ENCODE measurements at places on chromosomes 2 and 18.

DNA sequence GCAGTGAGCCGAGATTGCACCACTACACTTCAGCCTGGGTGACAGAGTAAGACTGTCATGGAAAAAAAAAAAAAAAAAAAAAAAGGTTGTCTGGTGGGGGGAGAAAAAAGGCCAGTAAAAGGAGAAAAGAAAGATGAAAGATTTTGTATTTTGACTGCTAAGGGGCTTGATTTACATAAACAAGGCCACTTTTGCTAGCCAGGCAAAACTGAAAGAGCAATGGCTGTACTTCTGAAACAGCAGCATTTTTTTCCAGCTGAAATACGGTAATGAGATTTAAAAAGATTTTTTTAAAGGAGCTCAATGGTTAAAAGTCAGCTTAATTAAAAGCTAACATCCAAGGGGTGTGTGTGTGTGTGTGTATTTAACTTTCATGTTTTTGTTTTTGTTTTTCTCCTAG is 11.3 kb upstream of the OXER1 start:
- H3K4me3 ChIP-seq, result no peak overlapping the region
- peaks cover 8% of the 10 kb centered on the region for H3K4me1 ChIP-seq
- H3K27ac ChIP-seq, result no peak overlapping the region
- no peaks in the 10 kb centered on the region for H3K27me3 ChIP-seq
- DNase-seq, result no peak

DNA sequence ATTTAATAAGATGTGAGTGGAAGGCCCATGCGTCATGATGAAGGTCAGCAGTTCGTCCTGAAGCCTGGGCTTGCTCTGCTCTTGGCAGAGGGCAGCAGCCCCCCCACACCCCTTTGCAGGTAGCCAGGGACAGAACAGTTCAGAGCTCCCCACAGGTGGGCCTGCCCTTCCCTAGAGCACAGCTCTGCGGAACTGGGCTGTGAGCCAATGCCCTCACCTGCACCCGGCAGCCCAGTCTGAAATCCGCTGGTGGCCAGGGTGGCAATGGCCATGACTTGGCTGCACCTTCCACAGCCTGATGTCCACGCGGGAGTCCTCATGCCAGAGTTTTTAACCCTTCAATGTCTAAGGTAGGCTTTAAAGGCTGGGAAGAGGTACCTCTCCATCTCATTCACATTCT is 136.7 kb downstream of the ACKR3 start:
- DNase-seq, result no peak
- H3K36me3 ChIP-seq, result peaks cover 2% of the 10 kb centered on the region
- H3K4me1 ChIP-seq, result no peaks in the 10 kb centered on the region
- peaks cover 6% of the 10 kb centered on the region for H3K27me3 ChIP-seq
- H3K27ac ChIP-seq, result no peak overlapping the region
- H3K4me3 ChIP-seq, result no peak overlapping the region

DNA sequence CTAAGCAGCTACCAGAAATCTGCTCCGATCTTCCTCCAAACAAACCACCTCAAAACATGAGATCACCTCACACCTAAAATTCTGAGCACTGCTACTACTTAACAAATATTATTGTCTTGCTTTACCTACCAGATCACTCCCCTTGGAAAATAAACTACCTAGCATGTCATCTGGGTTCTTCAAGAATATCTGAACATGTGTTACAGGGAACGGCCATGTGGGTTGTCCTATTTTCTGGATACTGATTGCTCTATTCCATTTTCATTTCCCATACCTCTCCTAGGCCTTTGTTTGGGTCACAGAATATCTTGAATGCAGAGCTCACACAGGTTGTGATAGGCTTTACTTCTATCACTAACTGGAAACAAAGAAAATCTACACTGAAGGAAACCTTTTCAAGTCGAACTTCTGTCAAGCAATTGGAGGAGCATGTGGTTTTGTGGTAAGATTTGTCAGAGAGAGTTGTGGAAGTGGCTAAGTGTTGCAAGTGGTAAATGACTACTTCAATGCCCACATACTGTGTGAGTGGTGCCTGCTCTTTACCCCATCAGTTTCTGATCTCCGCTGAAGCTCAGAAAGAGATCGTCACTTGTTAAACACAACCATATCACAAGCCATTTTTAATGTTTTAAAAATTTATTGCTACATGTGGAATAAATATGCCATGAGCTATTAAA is 739.1 kb upstream of the ZEB2 start:
- DNase-seq, result no peak
- no peak overlapping the region for H3K27ac ChIP-seq
- H3K4me1 ChIP-seq, result no peaks in the 10 kb centered on the region

DNA sequence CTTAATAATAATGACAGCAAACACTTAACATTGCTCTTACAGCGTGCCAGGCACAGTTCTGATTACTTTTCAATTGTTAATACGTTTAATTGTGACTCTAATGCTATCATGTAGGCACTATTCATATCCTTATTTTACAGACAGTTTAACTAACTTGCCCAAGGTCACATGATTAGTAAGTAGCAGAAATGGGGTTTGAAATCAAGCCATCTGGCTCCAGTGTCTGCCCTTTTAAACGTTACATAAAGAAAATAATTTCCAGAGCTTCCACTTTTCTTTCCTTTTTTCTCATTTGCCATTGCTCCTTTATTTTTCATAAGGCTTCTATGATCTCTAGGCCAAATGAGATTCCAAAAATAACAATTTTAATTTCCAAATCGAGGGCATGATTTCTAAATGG is 50.6 kb upstream of the IKZF2 start:
- H3K27me3 ChIP-seq, result no peaks in the 10 kb centered on the region
- H3K4me1 ChIP-seq, result peaks cover 2% of the 10 kb centered on the region
- H3K4me3 ChIP-seq, result no peak overlapping the region
- H3K36me3 ChIP-seq, result no peaks in the 10 kb centered on the region

DNA sequence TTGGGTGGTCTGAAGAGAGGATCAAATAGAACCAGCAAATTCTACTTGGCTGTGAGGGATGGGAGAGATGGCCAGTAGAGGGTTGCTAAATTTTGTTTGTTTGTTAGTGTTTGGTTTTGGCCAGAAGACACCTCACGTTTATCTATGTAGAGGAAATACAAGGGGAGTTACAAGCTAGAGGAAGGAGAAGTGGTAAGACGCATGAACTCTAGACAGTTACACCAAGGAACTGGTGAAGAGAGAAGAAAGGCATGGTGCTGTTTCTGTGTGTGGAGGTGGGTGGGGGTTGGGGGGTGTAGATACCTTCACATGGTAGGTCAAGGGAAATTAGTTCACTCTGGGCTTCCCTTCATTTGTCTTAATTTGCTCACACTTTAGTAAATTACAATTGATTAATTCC is 25.6 kb downstream of the RASGRP3 start:
- no peak overlapping the region for H3K27ac ChIP-seq
- no peaks in the 10 kb centered on the region for H3K27me3 ChIP-seq
- no peak overlapping the region for H3K4me3 ChIP-seq
- peaks cover 3% of the 10 kb centered on the region for H3K36me3 ChIP-seq

- H3K36me3 ChIP-seq, result peaks cover 12% of the 10 kb centered on the region
- H3K4me1 ChIP-seq, result peaks cover 4% of the 10 kb centered on the region
- no peak for DNase-seq
- H3K27me3 ChIP-seq, result no peaks in the 10 kb centered on the region
- H3K4me3 ChIP-seq, result no peak overlapping the region
Measured at GRCh38 chr18:2536493-2536892, 34.8 kb downstream of the METTL4 start.

GRCh38 chr2:124180635-124181034 is 155.5 kb downstream of the CNTNAP5 start:
- H3K27ac ChIP-seq, result no peak overlapping the region
- H3K36me3 ChIP-seq, result no peaks in the 10 kb centered on the region
- H3K27me3 ChIP-seq, result no peaks in the 10 kb centered on the region
- no peak for DNase-seq

Data from T-helper 17 cell (primary cell).